Hematopoietic multipotent progenitor cell treated with erythropoietin and hydrocortisone succinate and interleukin-3 and kit ligand, for 8 days (in vitro differentiated cells): ENCODE measurements at places on chromosomes 1 and 21.

GRCh38 chr1:234125283-234125682 is 220.8 kb downstream of the SLC35F3 start:
- DNase-seq, result peak; percentile 37

- DNase-seq, result no peak
Measured at GRCh38 chr1:30366911-30367310, 356.5 kb downstream of the MATN1 start.

DNA sequence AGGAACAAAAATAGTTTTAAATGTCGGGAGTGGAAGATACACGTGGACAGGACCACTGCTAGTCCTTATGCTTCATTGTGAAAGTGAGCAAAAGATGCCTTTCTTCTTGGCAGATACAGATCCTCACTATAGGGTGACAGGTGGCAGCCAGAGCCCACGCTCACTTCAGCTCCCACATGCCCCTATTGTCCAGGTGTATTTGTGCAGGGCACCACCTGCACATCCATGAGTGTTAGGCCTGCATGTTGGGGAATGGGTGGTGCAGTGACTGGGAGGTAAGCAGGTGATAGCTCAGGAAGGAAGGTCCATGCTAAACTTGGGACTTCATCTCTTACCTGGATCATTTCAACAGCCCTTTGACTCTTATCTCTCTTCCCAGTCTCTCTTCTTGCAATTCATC is 27.4 kb downstream of the SLC5A9 start:
- no peak for DNase-seq

DNA sequence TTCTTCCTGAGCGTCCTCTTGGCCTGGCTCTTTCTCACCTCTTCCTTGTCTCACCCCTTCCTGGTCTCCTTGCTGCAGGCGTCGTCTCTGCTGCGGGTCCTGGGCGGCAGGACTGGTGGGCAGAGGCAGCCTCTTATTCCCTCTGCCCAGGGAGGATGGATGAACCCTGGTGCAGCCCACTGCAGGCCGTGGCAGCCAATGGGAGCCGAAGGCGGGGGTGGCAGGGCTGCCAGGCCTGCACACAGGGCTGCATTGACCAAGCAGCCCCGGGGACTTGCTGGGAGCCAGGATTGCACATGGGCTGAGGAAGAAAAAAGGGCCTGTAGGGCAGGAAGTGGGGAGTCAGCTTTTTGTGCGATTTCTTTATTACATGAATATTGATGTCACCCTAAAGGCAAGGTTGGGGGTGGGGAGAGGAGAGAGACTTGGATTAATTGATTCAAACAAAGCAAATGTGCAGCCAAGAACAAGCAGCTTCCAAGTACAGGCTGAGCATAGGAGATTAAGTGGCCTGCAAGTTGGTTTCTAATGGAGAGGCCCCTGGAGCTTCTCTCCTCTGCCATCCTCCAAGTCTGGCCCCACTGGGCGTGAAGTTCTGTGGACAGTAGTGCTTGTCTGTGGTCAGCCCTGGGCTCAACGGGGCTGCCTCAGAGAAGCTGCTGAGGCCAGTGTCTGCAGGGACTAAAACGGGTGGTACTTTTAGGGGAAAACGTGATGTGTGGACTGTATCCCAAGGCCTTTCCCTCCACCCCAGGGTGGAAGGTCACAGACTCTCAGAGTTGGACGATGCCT is at the start of gene S100B:
Gene S100B (minus strand): TSS at position 108 of the 792 bp plus-strand sequence. CDS start 2,667 bp downstream, outside the sequence.
- no peak for DNase-seq

DNA sequence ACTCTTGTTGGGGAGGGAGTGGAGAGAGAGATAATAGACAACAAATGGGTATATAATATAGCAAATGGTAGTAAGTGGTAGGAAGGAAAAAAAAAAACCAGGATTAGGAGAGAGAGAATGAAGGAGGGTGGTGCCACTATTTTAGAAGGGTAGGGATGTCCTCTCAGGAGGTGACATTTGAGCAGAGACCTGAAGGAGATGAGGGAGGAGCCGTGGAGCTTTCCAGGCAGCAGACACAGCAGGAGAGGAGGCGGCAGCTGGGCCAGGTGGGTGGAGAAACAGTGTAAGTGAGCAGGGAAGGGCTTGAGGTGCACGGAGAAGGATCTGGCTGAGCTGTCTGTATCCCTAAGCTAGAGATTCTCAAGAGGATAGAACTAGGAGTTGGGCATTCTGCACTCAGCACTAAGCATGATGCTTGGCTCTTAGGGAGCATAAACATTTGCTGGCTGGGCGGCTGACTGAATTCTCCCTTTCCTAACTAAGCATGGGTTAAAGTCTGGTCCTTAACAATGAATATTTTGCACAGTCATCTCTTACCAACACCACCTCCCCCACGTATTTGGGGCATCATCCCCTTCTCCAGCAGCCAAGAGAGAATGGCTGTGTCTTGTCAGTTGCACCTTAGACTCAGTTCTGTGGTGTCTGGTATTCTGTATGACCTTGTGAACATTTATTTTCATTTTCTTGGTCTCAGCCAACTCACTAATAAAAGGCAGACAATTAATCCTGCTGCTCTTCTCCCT is 27.6 kb upstream of the SARS1 start:
- no peak for DNase-seq

GRCh38 chr1:30511991-30512913 is 211.1 kb downstream of the MATN1 start:
- DNase-seq, result no peak

- DNase-seq, result no peak
Measured at GRCh38 chr1:110243574-110243973, 33.5 kb downstream of the KCNC4 start.

DNA sequence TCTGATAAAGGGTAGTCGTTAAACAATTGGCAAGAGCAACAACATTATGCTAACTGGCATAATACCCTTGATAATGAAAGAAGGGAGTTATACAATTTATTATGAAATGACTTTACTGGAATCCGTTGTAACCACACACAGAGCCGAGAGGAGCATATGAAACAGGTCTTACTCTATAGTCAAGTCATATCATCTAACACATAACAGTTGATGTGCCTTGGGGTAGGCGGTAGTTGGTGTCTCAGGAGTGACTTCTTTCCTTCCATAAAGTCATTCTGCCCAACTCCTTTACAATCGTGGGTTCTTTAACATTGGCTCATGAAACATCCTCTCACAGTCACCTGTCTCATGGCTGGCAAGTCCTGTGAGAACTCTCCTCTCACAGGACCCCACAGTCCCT is 225.2 kb downstream of the LTN1 start:
- DNase-seq, result no peak
